Anterior cingulate cortex (tissue), 58 donors: ENCODE measurements at places on chromosomes 12 and 14.
A peak's percentile ranks its signal among the peaks of the same experiment; 100 is the strongest.

DNA sequence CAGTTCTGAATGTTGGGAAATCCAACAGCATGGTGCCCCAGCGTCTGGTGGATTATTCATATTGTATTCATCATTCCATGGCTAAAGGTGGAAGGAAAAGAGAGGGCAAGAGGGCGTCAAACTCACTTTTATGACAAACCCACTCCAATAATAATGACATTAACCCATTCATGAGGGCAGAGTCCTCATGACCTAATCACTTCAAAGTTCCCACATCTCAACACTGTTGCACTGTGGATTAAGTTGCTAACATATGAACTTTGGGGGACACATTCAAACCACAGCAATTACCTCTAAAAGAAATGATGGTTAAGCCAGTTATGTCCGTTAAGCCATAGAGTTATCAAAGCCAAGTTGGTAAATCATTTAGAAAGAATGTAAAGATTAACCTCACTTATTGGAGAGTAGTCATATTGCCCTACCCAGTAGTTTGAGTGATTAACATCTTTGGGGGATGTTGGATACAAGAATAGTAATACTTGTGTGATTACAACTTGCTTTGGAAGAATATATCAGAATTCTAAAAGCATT, 212.4 kb upstream of the FLRT2 start:
- DNase-seq: no peak

DNA sequence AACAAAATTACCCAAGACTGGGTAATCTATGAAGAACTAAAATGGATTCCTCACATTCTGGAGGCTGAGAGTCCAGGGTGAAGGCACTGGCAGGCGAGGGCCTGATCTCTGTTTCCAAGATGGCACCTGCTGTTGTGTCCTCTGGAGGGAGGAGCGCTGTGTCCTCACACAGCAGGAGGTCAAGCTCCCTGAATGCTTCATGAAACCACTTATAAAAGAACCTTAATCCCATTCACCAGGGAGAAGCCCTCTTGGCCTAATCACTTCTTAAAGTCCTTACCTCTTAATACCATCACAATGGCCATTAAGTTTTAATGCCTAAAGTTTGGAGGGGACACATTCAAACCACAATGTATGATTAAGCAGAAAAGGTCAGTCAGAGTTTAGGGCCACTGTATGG, 172.4 kb downstream of the EMP1 start:
- no peak for DNase-seq

GRCh38 chr12:85157035-85157603, 121.0 kb downstream of the LRRIQ1 start:
- DNase-seq: no peak

- DNase-seq: peak; percentile 79
Observed at GRCh38 chr12:6927379-6928021, at the start of gene ATN1. Gene ATN1 (plus strand): TSS chr12:6927959. CDS start chr12:6934002, 6,043 bp downstream.

DNA sequence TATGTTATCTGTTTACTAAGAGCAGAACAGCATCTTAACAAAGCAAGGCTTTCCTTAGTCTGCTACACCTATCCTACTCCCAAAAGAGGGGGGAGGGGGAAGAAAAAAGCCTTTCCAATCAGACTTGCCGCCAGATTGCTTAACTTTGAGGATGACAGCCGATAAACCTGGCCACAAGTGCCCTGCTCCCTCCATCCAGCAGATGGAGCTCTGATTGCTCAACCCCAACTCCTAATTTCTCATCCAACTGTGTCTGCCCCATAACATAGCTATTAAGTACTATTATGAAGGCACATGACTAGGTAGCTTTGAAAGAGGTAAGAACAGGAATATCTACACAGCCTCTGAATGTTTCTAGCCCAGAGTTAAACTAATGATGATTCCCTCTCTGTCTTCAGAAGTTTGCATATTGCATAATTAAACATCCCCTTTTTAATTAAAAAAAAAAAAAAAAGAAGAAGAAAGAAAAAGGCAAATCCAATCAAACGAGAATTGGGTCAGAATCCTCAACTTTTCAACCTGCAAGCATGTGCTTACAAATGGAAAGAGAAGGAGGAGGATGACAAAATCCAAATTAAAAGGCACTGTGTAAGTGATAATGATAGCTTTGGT, 247.4 kb downstream of the GALC start:
- DNase-seq: no peak

GRCh38 chr14:34628681-34629135, 1.2 kb downstream of the SNX6 start:
- DNase-seq: no peak

DNA sequence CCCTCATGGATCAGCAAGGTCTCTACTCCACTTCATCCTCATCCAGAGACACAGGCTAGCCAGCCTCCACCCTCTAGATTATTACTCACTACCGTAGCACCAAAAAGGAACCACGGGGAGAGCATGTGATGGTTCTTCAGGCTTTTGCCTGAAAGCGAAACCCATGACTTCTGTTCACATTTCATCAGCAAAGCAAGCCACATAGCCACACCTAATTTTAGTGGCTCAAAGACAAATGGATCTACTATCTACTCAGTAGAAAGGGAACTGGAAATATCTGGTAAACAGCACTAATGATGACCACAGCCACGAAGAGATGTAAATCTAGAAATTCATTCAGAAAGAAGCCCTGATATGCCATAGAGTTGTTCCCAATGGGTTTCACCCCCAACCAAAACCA, 51.4 kb downstream of the VCPKMT start:
- no peak for DNase-seq

DNA sequence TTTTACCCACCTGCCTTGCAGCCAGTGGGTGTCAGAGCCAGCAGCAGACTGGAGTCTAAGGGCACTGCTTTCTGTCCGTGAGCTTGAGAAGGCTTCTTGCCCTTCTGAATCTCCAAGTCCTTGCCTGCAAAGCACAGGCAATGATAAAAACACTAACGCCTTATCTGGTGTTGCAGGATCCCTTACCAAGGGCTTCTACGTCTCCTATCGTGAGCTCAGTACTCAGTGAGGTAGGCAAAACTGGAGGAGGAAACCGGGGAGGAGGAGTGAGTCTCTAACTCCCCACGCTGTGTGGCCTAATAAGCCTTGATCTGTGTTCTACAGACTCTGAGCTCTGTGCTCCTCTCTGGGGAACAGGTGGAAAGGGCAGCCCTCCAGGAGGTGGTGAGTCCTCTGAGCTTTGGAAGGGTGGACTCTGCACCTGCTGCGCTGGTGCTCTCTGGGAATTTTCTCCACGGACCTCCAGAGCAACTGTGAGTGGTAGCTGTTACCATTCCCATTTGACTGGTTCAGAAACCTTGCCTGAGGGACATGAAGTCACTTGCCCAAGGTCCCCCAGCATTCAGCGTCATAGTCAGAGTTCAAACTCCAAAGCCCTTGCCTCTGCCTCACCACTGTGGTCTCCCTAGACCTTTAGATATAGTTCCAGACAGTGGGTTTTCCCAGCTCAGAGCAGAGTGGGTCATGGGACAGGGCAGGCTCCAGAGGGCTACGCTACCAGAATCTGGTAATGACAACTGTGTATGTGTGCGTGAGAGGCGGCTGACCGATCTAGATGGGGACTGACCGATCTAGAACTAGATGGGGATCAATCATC, 7.0 kb upstream of the MARK3 start:
- no peak for DNase-seq

- DNase-seq: no peak
Observed at GRCh38 chr12:4432878-4433744, 12.5 kb downstream of the FGF6 start.

DNA sequence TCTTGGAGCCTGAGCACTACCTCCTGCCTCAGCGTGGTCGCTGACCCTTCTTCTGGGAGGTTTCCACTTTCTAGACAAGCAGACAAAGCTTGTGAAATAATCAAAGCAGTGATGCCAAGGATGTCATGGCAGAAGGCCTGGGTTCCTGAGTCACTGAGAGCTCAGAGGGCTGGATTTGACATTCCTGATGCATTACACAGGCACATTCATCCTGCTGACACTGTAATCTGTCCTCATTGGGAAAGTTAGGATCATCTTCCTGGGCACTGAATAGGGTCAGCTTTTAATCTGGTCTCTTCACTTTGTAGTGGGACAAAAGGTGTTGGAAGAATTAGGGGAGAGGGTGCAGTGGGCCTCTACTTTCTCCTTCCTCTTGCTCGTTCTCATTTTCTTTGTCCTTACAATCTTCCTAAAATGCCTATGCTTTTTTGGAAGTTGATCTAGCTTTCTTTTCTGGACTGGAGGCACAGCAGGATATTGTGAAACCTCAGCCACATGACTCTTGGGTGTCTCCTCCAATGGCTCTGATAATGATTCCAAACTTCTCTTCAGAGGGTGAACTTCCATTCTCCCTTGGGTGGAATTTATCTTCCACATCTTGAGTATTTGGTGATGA, 29.6 kb downstream of the EEA1 start:
- no peak for DNase-seq

- no peak for DNase-seq
Observed at GRCh38 chr12:127809275-127809674, 457.7 kb upstream of the TMEM132C start.

DNA sequence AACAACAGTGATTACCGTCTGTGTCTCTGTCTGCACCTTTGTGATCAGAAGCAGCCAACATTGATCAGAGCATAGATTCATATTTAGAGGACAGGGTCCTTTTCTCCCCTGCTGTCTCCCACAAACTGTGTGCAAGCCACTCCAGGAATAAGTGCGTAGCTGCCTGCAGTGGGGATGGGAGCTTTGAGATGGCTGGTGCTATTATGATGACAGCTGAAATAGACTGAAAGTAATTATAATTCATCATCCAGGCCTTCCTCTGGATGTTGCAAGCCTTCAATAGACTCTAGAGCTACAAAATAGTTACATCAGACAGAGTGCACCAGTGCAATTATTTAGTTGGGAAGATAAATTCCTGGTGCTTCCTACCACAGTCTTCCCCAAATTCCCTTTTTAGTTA, 68.1 kb downstream of the BORCS5 start:
- no peak for DNase-seq

GRCh38 chr14:33810308-33810707, 140.6 kb downstream of the EGLN3 start:
- DNase-seq: no peak

DNA sequence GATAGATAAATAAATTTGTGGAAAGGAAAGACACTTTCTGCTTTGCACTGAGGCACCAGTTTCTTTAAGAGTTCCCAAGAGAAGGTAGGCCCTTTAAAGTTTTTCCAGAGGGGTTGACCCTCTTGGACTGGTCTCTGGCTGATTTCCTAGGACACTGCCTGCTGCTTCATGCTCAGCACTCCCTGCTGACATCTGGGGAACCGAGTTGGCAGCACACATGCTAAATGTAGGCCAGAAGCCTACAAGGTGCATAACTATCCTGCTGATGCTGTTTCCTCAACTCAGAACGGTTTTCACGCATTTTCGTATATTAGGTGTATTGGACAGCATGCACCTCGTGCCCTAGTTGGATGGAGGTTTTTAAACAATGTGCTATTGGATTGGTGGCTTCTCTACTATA, 887.2 kb upstream of the SEL1L start:
- DNase-seq: no peak

DNA sequence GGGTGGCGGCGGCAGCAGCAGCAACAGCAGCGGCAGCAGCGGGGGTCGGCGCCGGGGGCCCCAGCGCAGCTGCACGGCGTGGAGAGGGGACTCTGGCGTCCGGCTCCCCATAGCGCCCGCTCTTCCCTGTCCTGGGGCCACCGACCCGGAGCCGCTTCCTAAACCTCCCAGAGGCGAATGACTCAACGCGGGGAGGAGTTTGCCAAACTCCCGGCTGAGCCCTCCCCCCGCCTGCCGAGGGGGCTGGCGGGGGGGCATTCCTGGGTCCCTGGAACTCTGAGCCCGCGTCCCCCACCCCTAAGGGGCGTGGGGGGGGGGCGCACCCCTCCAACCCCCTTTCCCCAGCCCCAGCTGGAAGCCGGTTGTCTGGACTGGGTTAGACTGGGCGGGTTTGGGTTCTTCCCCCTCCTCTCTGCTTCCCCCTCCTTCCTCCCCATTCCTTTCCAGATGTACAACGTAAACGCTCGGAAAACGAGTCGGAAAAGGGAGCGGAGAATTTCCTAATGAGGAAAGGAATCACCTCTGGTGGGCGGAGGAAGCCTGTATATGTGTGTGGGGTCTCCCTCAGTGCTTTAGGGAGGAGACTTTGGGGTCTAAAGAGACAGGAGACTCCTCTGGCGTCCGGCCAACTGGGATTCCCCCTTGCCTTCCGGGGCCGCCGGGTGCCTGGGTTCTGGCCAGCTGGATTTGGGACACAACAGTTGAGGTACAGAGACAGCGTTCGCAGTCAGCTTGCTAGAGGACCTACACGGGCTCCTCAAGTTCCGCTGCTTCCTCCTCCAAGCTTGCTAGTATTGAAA, at the start of gene ITGA5:
TSS of gene ITGA5 (minus strand) at position 179 of the 800 bp plus-strand sequence. CDS start at position 111, 68 bp downstream.
- DNase-seq: peak; percentile 35

GRCh38 chr14:51849097-51849496, 11.3 kb upstream of the GNG2 start:
- DNase-seq: no peak

- DNase-seq: no peak
Observed at GRCh38 chr14:68507544-68508081, 285.3 kb downstream of the ZFP36L1 start.

DNA sequence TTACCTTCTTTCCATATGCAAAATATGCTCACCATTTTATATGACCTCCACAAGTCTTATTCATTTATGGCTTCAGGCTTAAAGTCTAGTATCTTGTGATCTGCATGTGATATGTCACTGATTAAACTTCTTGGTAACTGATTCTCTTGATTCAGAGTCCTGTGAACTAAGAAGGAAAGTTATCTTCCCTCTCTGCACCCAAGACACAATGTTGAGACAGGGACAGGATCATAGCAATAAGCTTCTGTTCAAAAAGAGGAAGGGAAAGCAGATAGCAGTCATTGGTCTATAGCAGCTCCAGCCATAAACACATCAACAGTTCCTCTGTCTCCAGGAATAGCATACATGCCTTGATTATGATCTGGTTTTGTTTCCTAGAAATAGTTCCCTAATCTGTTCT, 103.1 kb downstream of the UNC79 start:
- DNase-seq: no peak

GRCh38 chr12:92381856-92382255, 236.2 kb upstream of the BTG1 start:
- DNase-seq: no peak

DNA sequence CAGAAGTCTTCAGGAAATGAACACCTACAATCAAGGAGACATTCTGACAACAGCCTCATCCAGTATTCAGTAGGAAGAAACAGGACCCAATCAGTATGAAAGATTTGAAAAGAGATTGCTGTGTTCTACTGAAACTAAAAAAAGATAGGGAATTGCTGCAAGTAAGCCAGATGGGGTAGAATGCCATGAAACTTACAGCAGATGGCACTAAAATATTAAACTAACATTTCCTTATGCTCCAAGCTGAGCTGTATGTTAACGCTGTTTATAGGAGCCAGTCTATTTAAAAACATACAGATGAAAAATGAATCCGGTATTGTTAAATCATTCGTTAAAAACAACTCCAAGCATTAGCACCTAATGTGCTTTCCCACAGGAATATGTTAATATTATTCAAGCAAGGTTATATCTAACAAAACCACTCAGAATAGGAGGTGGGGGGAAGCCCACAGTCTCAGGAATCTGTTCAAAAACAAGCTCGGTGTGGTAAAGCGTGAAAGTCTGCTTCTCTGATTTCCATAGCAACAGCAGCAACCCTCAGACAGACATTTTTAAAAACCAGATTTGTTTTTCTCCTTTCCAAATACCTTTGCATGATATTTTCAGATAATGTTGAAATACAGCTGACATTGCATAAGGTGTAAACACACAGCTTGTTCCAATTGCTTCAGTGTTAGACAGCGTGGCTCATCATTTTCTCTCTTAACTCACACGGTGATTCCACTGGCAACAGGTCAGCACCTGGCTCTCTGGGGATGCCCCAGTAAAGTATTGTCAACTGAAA, 131.4 kb upstream of the CCDC175 start:
- DNase-seq: no peak

- no peak for DNase-seq
Observed at GRCh38 chr12:51811203-51812202, 37.0 kb downstream of the FIGNL2 start.

- DNase-seq: no peak
Observed at GRCh38 chr12:63467951-63468350, 200.3 kb downstream of the DPY19L2 start.
